ENCODE measurements at places on chromosomes 13 and 19.
A peak's percentile ranks its signal among the peaks of the same experiment; 100 is the strongest.

- DNase-seq: no peak
Observed at GRCh38 chr13:25988661-25989060, 63.2 kb downstream of the SHISA2 start.

DNA sequence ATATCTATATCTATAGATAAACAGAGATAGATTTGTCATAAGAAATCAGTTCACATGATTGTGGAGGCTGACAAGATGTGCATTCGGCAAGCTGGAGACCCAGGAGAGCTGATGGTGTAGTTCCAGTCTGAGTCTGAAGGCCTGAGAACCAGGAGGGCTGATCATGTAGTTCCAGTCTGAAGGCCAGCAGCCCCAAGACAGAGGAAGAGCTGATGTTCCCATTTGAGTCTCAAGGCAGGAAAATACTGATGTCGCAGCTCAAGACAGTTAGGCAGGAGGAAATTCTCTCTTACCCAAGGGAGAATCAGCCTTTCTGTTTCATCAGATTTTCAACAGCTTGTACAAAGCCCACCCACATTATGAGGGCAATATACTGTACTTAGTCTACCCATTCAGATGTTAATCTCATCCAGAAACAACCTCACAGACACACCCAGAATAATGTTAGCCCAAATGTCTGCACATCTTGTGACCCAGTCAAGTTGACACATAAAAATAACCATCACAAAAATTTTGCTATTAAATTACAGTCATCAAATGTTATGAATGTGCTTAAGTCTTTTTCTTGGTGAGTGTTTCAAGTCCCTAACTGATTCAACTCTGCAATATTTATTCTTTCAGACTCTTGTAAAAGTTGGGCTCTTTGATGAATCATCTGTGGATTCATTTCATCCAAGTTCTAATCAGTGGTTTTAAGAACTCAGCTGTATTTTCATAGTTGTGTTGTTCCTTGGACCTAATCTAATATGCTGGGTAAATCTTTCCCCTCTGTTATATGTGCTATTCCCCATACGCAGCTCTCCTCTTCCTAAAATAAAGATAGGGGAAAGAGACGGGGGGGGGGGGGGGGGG is 22.7 kb upstream of the LRCH1 start:
- no peak for DNase-seq

GRCh38 chr19:2548966-2549365 is 73.0 kb downstream of the GADD45B start:
- no peak for DNase-seq

DNA sequence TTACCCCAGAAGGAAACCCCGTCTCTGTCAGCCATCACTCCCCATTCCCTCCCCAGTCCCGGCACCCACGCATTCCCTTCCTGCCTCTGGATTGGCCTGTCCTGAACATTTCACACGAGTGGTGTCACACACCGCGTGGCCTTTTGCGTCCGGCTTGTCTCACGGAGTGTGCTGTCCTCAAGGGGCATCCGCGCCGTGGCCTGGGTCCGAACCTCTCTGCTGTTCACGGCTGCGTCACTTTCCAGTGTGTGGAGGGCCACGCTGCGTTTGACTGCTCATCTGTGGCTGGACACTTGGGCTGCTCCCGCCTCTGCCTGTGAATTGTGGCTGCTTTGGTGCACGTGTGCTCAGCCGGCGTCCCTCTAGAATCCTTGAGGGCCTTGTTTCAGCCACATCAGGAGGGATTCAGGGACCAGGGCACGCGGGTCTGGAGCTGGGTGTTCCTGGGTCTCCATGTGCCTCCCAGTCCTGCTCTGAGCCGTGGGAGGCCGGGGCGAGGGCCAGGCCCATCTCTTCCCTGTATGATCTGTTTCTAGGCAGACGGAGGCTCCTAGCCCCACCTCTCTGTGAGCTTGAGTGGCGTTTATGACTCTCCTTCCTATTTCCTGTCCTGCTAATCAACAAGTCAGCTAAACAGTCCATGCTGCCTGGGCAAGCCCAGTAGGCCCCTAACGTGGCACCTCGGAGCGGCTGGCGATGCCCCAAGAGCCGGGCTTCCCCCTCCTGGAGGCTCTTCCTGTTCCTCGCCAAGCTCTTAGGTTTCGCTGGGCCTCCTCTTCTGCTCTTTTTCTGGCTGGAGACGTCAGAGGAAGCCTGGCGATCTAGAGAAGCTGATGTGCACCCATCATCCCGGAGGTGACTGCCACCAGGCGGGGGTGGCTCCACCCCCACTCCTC is 8.1 kb downstream of the STK11 start:
- peak; percentile 51 for DNase-seq

DNA sequence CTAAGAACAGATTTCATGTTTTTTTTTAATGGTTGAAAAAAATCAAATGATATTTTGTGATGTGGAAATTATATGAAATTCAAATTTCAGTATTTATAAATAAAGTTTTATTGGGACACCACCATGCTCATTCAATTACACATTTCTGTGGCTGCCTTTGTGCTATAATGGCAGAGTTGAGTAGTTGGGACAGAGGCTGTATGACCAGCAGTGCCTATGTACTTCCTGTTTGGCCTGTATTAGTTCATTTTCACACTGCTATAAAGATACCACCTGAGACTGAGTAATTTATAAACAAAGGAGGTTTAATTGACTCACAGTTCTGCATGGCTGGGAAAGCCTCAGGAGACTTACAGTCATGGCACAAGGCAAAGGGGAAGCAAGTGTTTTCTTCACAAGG is 33.6 kb downstream of the AKAP11 start:
- DNase-seq: no peak

GRCh38 chr19:15584095-15584494 is 30.9 kb upstream of the CYP4F8 start:
- no peak for DNase-seq

DNA sequence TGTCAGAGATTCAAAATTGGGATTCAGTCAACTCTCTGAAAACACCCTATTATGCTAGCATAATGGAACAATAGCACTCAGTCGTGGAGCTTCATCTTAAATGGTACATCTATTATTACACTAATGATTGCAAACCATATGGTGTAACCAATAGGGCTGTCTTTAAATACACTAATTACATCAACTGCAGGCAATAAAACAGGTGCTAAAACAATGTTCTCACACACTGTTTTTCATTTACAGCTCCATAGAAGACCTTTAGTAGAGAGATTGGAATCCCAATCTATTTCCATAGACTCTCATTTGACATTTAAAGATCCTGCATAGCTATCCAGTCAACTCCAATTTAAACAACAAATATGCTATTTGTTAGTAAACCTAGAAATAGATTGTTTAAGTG is 1917.4 kb downstream of the OLFM4 start:
- no peak for DNase-seq

DNA sequence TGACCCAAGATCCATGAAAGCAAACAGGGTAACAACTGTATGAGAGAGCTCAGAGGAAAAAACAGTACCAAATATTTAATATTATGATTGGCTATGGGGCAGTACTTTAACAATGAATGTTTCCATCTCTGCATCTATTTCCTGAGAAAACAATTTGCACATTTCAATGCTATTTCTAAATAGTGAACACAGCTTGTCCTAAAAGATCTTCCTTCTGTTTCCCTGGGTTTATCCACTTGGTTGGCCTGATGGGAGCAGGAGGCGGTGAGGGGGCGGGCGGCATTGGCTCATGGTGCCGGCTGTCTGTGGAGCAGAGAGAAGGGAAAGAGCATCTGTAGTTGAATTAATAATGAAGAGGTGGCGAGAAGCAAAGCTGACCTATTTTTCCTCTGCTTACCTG is 291.4 kb downstream of the DCLK1 start:
- DNase-seq: no peak

DNA sequence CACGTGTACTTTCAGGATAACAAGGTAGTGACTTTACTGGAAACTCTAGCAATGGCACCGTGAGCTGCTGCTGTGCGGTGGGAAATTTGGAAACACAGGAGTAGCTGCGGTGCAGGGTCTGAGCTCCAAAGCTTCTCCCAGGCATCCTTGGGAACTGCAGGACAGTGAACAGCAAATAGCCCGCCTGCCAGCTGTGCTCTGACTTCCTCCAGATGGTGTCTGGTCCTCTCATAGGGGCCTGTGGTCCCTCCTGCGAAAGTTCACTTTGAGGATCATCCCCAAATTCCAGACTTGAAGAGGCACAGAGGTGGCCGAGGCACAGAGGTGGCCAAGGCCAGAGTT is 287.3 kb upstream of the MAB21L1 start:
- no peak for DNase-seq

- no peak for DNase-seq
Observed at GRCh38 chr13:20544201-20544923, 18.7 kb upstream of the CRYL1 start.

- no peak for DNase-seq
Observed at GRCh38 chr13:90091611-90092010, 1255.9 kb upstream of the MIR17HG start.

- DNase-seq: no peak
Observed at GRCh38 chr13:105538346-105538745, 997.1 kb downstream of the EFNB2 start.

DNA sequence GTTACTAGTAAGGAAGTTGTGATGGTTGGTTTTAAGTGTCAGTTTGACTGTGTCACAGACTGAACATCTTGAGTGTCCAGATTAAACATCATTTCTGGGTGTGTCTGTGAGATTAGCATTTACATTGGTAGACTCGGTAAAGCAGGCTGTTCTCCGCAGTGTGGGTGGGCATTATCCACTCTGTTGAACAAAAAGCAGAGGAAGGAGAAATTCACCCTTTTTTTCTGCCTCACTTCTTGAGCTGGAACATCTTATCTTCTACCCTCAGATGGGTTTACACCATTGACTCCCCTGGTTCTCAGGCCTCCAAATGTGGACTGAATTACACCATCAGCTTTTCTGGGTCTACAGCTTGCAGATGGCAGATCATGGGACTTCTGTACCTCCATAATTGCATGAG is 63.7 kb upstream of the ZDHHC20 start:
- DNase-seq: no peak

DNA sequence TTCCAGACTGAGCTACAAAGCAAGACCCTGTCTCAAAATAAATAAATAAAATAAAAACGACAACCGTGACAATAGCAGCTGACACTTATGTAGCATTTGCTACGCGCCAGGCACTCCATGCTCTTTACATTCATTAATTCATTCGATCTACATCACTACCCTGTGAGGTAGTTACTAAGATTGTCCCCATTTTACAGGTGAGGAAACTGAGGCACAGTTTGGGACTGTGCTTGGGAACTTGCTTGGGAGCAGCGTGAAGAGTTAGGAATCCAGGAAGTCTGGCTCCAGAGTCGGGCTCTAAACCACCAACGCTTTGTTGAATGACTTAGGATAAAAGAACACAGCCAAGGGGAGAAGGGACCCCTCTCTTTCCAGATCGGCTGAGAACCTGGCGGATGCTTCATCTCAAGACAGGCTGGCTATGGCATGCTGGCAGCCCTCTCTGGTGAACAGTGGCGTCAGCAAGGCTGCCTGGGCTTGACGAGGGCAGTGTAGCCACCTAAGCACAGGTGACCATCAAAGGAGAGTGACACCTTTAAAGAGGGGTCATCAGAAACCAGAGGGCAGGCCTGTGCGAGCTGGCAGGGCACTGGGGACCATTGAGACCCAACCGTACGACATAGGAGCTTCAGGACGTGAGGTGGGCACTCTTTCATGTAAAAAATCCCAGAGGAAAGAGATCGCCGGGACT is 591 bp downstream of the DOHH start:
- DNase-seq: no peak

- no peak for DNase-seq
Observed at GRCh38 chr13:98609756-98610155, 32.8 kb upstream of the STK24 start.

- DNase-seq: no peak
Observed at GRCh38 chr13:57627663-57628062, 3.9 kb upstream of the PCDH17 start.

GRCh38 chr13:90866006-90866405 is 481.5 kb upstream of the MIR17HG start:
- DNase-seq: no peak

GRCh38 chr13:20939662-20940061 is 37.1 kb upstream of the XPO4 start:
- DNase-seq: no peak

GRCh38 chr13:99386911-99387788 is 80.0 kb upstream of the GPR183 start:
- peak; percentile 91 for DNase-seq

GRCh38 chr13:46232281-46232680 is 20.6 kb downstream of the LRRC63 start:
- DNase-seq: no peak

- DNase-seq: no peak
Observed at GRCh38 chr19:7628589-7629311, 595 bp downstream of the XAB2 start.

DNA sequence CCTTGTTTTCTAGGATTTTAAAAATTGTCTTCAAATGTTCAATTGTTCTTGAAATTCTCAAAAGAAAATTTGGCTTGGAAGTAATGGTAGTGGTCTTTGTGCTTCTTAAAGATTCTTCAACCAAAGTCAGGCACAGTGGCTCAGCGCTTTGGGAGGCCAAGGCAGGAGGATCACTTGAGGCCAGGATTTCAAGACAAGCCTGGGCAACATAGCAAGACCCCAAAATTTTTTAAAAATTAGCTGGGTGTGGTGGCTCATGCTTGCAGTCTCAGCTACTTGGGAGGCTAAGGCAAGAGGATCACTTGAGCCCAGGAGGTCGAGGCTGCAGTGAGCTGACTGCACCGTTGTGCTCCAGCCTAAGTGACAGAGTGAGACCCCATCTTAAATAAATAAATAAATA is 153.5 kb upstream of the ZNF507 start:
- DNase-seq: no peak

DNA sequence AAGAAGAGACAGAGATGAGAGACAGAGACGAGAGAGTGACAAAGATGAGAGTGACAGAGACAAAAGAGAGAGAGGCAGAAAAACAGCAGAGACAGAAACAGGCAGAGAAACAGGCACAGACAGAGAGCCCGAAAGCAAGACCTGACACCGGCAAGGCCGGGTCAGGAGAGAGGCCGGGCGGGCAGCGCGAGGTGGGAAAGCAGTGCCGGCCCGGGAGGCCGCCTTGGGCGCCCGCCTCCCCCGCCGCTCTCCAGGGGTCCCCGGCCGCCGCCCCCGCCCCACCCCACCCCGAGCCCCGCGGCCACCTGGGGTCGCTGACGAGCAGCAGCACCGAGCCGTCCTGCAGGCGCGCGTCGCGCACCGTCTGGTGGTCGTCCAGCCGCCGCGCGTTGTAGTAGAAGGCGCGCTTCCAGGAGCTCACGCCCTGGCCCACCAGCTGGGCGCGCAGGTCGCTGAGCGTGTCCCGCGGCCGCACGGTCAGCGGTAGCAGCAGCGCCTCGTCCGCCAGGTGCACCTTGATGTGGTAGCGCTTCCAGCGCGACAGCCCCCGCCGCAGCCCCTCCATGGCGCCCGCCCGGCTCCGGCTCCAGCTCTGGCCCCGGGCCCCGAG is at the start of gene TINCR:
Gene TINCR (minus strand): TSS at position 594 of the 610 bp plus-strand sequence.
- no peak for DNase-seq
